Endothelial cell (in vitro differentiated cells): ENCODE measurements at places on chromosomes 3 and 15.

GRCh38 chr3:115141033-115141757, 5.9 kb downstream of the ZBTB20 start:
- H3K27me3 ChIP-seq, result peaks cover 4% of the 10 kb centered on the region
- no peak overlapping the region for H3K4me3 ChIP-seq
- no peak for DNase-seq
- H3K36me3 ChIP-seq, result no peaks in the 10 kb centered on the region
- no peak overlapping the region for H3K27ac ChIP-seq
- peaks cover 3% of the 10 kb centered on the region for H3K4me1 ChIP-seq

- H3K4me3 ChIP-seq, result no peak overlapping the region
- H3K36me3 ChIP-seq, result no peaks in the 10 kb centered on the region
- H3K27ac ChIP-seq, result no peak overlapping the region
- no peaks in the 10 kb centered on the region for H3K27me3 ChIP-seq
Observed at GRCh38 chr15:37361621-37362020, 261.3 kb upstream of the MEIS2 start.

GRCh38 chr15:70271422-70272088, 173.8 kb upstream of the TLE3 start:
- no peak for DNase-seq
- peaks cover 12% of the 10 kb centered on the region for H3K27me3 ChIP-seq
- no peak overlapping the region for H3K27ac ChIP-seq

- H3K27ac ChIP-seq, result no peak overlapping the region
- H3K4me1 ChIP-seq, result peaks cover 3% of the 10 kb centered on the region
- no peaks in the 10 kb centered on the region for H3K27me3 ChIP-seq
- DNase-seq, result no peak
- no peak overlapping the region for H3K4me3 ChIP-seq
- H3K36me3 ChIP-seq, result no peaks in the 10 kb centered on the region
Observed at GRCh38 chr15:50128266-50128665, 9.2 kb upstream of the ATP8B4 start.

GRCh38 chr15:39595338-39596221, 14.7 kb downstream of the THBS1 start:
- no peaks in the 10 kb centered on the region for H3K4me1 ChIP-seq
- H3K4me3 ChIP-seq, result no peak overlapping the region
- DNase-seq, result no peak
- H3K27me3 ChIP-seq, result no peaks in the 10 kb centered on the region
- no peak overlapping the region for H3K27ac ChIP-seq

GRCh38 chr3:138498991-138499390, 64.6 kb downstream of the ESYT3 start:
- no peak for DNase-seq
- H3K36me3 ChIP-seq, result no peaks in the 10 kb centered on the region
- no peaks in the 10 kb centered on the region for H3K4me1 ChIP-seq

GRCh38 chr3:16090024-16090423, 84.5 kb upstream of the GALNT15 start:
- no peak for DNase-seq
- no peak overlapping the region for H3K4me3 ChIP-seq
- no peaks in the 10 kb centered on the region for H3K36me3 ChIP-seq
- no peaks in the 10 kb centered on the region for H3K4me1 ChIP-seq
- no peak overlapping the region for H3K27ac ChIP-seq
- peaks cover 6% of the 10 kb centered on the region for H3K27me3 ChIP-seq

DNA sequence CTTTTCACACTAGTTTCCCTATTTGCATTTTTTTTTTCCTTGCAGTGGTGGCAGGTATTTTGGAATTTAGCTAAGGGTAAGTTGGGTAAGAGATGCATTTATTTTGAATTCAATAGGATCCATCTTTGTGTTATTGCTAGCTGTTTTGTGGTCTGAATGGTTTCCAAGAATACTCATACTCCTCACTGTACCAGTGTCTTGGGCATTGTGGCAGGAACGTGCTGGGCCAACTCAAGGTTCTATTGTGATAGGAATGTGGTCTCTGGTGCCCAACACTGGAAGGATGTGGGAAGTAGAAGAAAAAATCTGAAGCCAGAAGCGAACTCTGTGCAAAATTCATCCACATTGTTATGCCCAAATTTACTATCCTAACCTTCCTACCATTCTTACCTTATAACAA, 135.6 kb downstream of the RBMS3 start:
- no peak overlapping the region for H3K27ac ChIP-seq
- H3K36me3 ChIP-seq, result no peaks in the 10 kb centered on the region
- H3K4me1 ChIP-seq, result peaks cover 3% of the 10 kb centered on the region
- H3K4me3 ChIP-seq, result no peak overlapping the region

DNA sequence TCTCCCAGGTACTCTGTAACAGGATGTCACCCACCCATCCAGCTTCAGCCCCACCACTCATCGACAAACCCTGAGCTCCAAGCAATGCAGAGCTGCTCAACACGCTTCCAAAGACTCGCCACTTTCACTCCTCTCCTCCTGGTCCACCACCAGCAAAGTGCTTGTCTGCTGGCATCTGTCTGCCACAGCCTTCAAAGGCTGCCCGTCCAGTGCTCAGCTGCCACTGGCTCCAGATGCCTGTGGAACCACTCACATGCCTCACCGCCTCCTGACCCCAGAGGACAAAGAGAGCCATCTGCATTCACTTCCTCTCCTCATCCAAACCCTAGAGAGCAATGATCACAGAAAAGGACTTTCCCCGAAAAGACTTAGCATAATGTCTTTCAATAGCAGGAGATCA, 109.5 kb upstream of the OCA2 start:
- no peaks in the 10 kb centered on the region for H3K27me3 ChIP-seq
- peak overlapping the region; percentile 16 for H3K27ac ChIP-seq
- H3K36me3 ChIP-seq, result peaks cover 25% of the 10 kb centered on the region

DNA sequence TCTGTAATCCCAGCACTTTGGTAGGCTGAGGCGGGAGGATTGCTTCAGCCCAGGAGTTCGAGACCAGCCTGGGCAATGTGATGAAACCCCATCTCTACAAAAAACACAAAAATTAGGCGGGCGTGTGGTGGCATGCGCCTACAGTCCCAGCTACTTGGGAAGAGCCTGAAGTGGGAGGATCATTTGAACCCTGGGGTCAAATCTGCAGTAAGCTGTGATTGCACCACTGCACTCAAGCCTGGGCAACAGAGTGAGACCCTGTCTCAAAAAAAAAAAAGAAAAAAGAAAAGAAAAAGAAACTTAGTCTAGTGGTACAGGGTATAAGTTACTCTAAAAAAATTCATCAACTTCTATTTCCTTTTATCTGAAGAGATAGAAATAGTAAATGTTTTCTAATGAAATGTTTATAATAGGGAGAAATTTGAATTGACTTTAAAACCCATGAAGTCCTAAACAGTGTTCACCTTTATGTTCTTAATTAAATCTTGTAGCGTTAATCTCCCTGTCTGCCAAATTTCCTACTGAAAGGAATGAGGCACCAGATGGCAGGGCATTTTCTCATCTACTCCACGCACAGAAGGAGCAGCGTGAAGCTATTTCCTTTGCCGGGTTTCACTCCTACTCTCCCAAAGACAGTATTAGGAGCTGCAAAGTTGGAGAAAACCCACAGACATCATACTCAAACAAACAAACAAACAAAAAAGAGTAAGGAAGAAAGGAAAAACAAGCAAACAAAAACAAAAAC, 1.9 kb downstream of the PCLAF start:
- DNase-seq, result no peak
- no peak overlapping the region for H3K27ac ChIP-seq
- no peaks in the 10 kb centered on the region for H3K27me3 ChIP-seq
- no peaks in the 10 kb centered on the region for H3K36me3 ChIP-seq

GRCh38 chr15:62067448-62068044, 769 bp downstream of the C2CD4A start:
- H3K27ac ChIP-seq, result peak overlapping the region; percentile 23
- peaks cover 8% of the 10 kb centered on the region for H3K27me3 ChIP-seq
- H3K4me3 ChIP-seq, result peak overlapping the region; percentile 90
- peaks cover 14% of the 10 kb centered on the region for H3K4me1 ChIP-seq
- peaks cover 4% of the 10 kb centered on the region for H3K36me3 ChIP-seq

DNA sequence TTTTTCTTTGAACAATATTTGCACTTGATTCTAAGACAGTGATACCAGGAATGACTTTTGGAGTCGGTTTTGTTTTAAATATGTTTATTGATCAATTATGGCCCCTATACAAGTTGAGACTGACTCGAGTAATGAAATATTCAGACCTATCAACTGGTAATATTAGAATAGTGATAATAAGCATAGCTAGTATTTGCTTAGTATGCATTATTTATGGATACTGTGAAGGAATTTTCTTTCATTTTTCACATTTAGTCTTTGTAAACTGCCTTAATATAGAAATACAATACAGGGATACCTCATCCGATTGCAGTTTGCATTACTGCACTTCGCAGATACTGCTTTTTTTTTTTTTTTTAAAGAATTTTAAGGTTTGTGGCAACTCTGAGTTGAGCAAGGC, 107.9 kb downstream of the CNTN4 start:
- H3K4me1 ChIP-seq, result no peaks in the 10 kb centered on the region
- no peak overlapping the region for H3K4me3 ChIP-seq
- no peak overlapping the region for H3K27ac ChIP-seq
- no peaks in the 10 kb centered on the region for H3K36me3 ChIP-seq
- no peaks in the 10 kb centered on the region for H3K27me3 ChIP-seq

DNA sequence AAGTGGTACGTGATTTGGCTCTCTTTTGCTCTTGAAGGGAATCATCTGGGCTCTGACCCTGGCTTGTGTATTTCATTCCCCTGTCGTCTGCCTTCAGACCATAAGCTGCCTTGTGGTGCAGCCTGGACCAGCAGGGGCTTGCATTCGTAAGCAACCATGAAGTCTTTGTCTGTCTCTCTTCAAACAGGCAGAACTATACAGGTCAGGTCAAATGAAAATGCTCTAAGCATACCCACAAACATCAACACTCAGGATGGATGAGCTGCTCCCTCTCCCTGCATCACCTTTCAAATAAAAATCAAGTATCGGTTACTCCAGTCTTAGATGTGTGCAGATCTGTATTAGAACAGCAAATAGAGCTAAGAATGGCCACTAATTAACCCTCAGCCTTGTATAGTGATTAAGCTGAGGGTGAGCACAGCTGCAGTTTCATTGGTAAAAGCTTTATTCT, 268.6 kb upstream of the UBE2E1 start:
- H3K36me3 ChIP-seq, result no peaks in the 10 kb centered on the region
- H3K4me3 ChIP-seq, result no peak overlapping the region
- H3K4me1 ChIP-seq, result no peaks in the 10 kb centered on the region
- H3K27me3 ChIP-seq, result no peaks in the 10 kb centered on the region

GRCh38 chr3:173913974-173914421, 516.5 kb downstream of the NLGN1 start:
- peak overlapping the region; percentile 40 for H3K27ac ChIP-seq
- no peaks in the 10 kb centered on the region for H3K36me3 ChIP-seq
- DNase-seq, result no peak
- peaks cover 22% of the 10 kb centered on the region for H3K4me1 ChIP-seq
- H3K4me3 ChIP-seq, result no peak overlapping the region

GRCh38 chr3:82423268-82424030, 662.0 kb upstream of the GBE1 start:
- peaks cover 4% of the 10 kb centered on the region for H3K27me3 ChIP-seq

DNA sequence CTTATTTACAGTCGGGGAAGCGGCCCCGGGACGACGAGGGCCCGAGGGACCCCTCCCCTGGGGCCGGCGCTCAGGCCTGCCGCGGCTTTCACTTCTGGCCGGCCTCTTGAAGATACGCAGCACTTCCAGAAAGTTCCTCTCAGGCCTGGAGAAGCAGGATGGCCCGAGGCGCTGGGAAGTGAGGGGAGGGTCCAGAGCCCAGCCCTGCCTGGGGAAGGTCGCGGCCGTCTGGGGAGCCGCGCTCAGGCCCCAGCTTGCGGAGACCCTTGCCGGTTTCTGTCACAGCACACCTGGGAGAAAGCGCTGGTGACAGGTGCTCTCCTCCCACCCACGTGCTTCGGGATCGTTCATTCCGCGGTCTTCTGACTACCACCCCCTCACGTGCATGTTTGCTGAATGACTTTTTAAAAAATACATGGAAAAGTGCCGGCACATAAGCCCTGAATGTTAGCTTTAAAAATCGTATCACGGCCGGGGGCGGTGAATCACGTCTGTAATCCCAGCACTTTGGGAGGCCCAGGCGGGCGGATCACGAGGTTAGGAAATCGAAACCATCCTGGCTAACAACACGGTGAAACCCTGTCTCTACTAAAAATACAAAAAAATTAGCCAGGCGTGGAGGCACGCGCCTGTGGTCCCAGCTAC, 727 bp upstream of the TM2D3 start:
- peak overlapping the region; percentile 90 for H3K4me3 ChIP-seq
- DNase-seq, result no peak
- H3K27ac ChIP-seq, result no peak overlapping the region
- H3K36me3 ChIP-seq, result peaks cover 7% of the 10 kb centered on the region

- H3K4me1 ChIP-seq, result peaks cover 8% of the 10 kb centered on the region
- no peak overlapping the region for H3K4me3 ChIP-seq
- DNase-seq, result no peak
- H3K27me3 ChIP-seq, result no peaks in the 10 kb centered on the region
- H3K36me3 ChIP-seq, result no peaks in the 10 kb centered on the region
- no peak overlapping the region for H3K27ac ChIP-seq
Observed at GRCh38 chr3:23256741-23257435, 53.8 kb downstream of the UBE2E2 start.

DNA sequence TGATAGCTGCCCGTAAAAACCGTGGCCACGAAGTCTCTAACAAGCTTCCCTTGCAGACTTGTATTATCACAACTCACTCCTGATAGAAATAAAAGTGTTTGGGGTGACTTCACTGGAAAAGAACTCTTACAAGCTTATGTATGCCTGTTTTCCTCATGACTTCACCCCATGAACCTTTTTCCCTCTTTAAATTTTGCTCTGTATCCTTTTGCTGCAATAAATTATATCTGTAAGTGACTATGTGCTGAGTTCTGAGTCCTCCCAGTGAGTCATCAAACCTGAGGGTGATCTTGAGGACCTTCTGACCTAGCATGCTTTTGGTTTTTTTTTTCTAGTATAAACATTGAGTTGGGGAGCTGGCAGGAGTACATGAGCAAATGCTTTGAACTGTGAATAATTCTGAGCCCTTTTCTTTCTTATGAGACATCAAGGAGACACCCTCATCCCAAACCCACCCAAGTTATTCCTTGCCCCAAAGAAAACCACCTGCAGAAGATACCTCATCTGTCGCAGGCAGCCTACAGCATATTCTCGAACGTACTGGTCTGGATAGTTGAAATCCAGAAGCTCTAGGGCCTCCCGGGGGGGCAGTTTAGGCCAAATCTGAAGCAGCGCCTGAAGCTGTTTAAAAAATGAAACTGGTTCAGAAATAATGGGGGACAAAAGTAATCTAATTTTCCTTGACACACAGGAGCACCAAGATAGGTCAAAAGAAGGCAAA, 85.9 kb downstream of the FAIM start:
- no peak overlapping the region for H3K27ac ChIP-seq
- H3K4me1 ChIP-seq, result no peaks in the 10 kb centered on the region
- H3K4me3 ChIP-seq, result no peak overlapping the region
- H3K36me3 ChIP-seq, result peaks cover 6% of the 10 kb centered on the region
- no peaks in the 10 kb centered on the region for H3K27me3 ChIP-seq

- no peak for DNase-seq
- H3K4me1 ChIP-seq, result peaks cover 43% of the 10 kb centered on the region
- no peaks in the 10 kb centered on the region for H3K36me3 ChIP-seq
- H3K4me3 ChIP-seq, result no peak overlapping the region
- H3K27ac ChIP-seq, result no peak overlapping the region
Observed at GRCh38 chr3:172542999-172543398, 19.8 kb upstream of the TNFSF10 start.

GRCh38 chr3:190119461-190120268, 1.0 kb downstream of the P3H2 start:
- H3K36me3 ChIP-seq, result peaks cover 6% of the 10 kb centered on the region
- peaks cover 6% of the 10 kb centered on the region for H3K4me1 ChIP-seq
- peak overlapping the region; percentile 87 for H3K4me3 ChIP-seq

GRCh38 chr15:70267879-70268278, 170.2 kb upstream of the TLE3 start:
- H3K27me3 ChIP-seq, result peaks cover 13% of the 10 kb centered on the region
- no peak overlapping the region for H3K4me3 ChIP-seq
- H3K4me1 ChIP-seq, result peaks cover 38% of the 10 kb centered on the region
- no peak overlapping the region for H3K27ac ChIP-seq
